Naive thymus-derived CD8-positive, alpha-beta T cell (primary cell): ENCODE measurements at places on chromosomes 3 and 15. TPM values are rescaled to one million over a fixed set of nuclear protein-coding genes. Genes with fewer than 3 reads are reported as not detected.

Gene CDCP1
- not detected for polyA plus RNA-seq

Gene PLSCR5
- polyA plus RNA-seq, result not detected

- H3K27ac ChIP-seq, result no peak overlapping the region
- H3K4me1 ChIP-seq, result peaks cover 6% of the 10 kb centered on the region
- no peak for DNase-seq
- H3K4me3 ChIP-seq, result no peak overlapping the region
- H3K36me3 ChIP-seq, result no peaks in the 10 kb centered on the region
Observed at GRCh38 chr3:149207475-149207874, 14.2 kb downstream of the CP start.

- DNase-seq, result no peak
- H3K27ac ChIP-seq, result no peak overlapping the region
- no peaks in the 10 kb centered on the region for H3K4me1 ChIP-seq
- H3K36me3 ChIP-seq, result no peaks in the 10 kb centered on the region
- H3K27me3 ChIP-seq, result peaks cover 4% of the 10 kb centered on the region
- no peak overlapping the region for H3K4me3 ChIP-seq
Observed at GRCh38 chr3:24867783-24868182, 373.1 kb upstream of the THRB start.

- peaks cover 4% of the 10 kb centered on the region for H3K36me3 ChIP-seq
- H3K27ac ChIP-seq, result no peak overlapping the region
- no peak for DNase-seq
Observed at GRCh38 chr3:110021659-110022058, 684.3 kb upstream of the DPPA4 start.

- H3K27me3 ChIP-seq, result no peaks in the 10 kb centered on the region
- no peak overlapping the region for H3K27ac ChIP-seq
- no peak overlapping the region for H3K4me3 ChIP-seq
- DNase-seq, result no peak
- no peaks in the 10 kb centered on the region for H3K4me1 ChIP-seq
- H3K36me3 ChIP-seq, result no peaks in the 10 kb centered on the region
Observed at GRCh38 chr3:197420115-197420514, 121.7 kb upstream of the DLG1 start.

DNA sequence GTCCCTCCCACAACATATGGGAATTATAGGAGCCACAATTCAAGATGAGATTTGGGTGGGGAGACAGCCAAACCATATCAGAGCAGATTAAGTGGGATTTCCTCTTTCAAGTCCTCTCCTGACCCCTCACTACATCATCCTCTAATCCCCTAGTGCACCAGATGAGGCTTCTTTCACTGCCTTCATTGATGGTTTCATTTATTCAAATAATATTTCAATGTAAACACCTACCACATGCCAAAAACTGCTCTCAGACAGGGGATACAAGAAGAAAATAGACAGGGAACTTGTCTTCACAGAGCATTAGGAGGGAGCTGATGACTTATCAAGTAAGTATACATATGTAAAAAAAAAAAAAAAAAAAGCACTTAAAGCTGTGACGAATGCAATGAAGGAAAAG lies 180.2 kb downstream of the NTRK3 start:
- no peaks in the 10 kb centered on the region for H3K4me1 ChIP-seq
- H3K27ac ChIP-seq, result no peak overlapping the region
- no peak overlapping the region for H3K4me3 ChIP-seq
- no peaks in the 10 kb centered on the region for H3K36me3 ChIP-seq
- no peak for DNase-seq

- H3K4me3 ChIP-seq, result no peak overlapping the region
- no peaks in the 10 kb centered on the region for H3K27me3 ChIP-seq
- peaks cover 4% of the 10 kb centered on the region for H3K4me1 ChIP-seq
- H3K27ac ChIP-seq, result no peak overlapping the region
Observed at GRCh38 chr3:110579840-110580550, 491.6 kb upstream of the NECTIN3 start.

- H3K4me1 ChIP-seq, result no peaks in the 10 kb centered on the region
- no peak overlapping the region for H3K27ac ChIP-seq
- no peaks in the 10 kb centered on the region for H3K27me3 ChIP-seq
- no peaks in the 10 kb centered on the region for H3K36me3 ChIP-seq
Observed at GRCh38 chr3:83956431-83956830, 1002.4 kb upstream of the CADM2 start.

DNA sequence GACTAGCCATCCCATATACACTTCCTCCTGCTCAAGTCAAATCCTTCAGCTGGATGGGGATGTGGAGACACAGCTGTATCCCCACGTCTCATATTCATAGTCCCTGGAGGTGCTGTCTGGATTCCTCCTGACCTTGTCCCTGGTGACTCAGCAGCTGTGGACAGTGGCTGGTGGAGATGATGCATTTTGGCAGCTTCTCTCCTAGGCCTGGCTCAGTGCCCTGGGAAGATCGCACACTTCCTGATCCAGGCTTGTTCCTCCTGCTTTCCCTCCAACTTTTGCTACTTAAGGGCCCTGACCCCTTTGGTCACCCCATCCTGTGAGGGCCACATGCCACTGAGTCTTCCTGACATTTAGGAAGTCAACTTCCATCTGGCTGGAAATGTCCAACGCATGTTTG lies 44.4 kb downstream of the ADAMTSL3 start:
- H3K4me3 ChIP-seq, result no peak overlapping the region
- H3K27me3 ChIP-seq, result no peaks in the 10 kb centered on the region
- no peaks in the 10 kb centered on the region for H3K36me3 ChIP-seq

DNA sequence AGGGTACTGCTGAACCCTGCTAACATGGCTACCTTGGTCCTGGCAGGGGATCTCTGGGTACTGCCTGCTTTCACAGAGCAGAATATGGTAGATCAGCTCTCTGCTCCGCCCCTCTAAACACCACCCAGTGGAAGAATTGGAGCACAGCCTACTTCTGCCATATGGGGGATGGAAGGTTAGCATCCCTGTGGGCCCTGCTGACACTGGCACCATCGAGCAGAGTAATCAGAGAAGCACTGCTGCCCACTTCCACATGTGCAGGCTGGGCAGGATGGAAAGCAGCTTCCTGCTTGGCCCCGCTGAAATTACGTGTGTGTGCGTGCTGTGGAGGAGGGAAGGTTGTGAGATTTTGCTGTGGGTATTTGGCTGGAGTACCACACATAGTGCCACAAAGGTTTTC lies 24.8 kb downstream of the CCR1 start:
- no peak overlapping the region for H3K27ac ChIP-seq
- no peaks in the 10 kb centered on the region for H3K36me3 ChIP-seq
- no peaks in the 10 kb centered on the region for H3K27me3 ChIP-seq

- no peaks in the 10 kb centered on the region for H3K36me3 ChIP-seq
- H3K4me3 ChIP-seq, result no peak overlapping the region
- H3K4me1 ChIP-seq, result no peaks in the 10 kb centered on the region
- H3K27ac ChIP-seq, result no peak overlapping the region
- no peak for DNase-seq
Observed at GRCh38 chr15:51401872-51402517, 60.5 kb downstream of the GLDN start.

GRCh38 chr15:31372635-31373091 lies 46.0 kb downstream of the KLF13 start:
- no peak for DNase-seq
- no peaks in the 10 kb centered on the region for H3K27me3 ChIP-seq
- H3K36me3 ChIP-seq, result peaks cover 14% of the 10 kb centered on the region
- no peak overlapping the region for H3K4me3 ChIP-seq

DNA sequence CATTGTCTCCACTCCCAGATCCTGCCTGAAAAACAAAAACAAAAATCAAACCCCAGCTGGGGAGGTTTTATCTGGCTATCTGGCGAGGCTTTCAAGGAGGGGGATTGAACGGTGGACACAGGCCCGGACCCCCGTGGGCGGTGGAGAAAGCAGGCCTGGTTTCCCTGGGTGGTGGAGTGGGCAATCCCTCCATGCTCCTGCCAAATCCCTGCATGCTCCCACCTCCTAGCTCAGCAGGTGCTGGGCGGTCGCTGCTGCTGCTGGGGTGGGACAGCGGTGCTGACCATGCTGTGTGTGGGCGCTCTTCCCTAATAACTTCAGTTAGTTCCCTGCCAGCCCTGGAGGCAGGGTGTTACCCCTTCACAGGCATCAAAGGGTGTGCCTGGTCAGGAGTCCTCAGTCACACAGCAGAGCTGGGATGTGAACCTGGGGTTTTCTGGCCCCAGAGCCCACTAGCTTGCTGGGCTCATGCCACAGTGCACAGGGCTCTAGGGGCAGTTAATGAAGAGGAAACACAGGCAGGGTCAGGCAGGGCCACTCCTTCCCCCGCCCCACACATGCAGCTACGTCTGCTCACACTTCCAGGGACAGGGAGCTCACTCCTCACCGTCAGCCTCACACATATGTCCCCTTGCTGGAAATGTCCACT lies 15.9 kb upstream of the PLXND1 start:
- no peak overlapping the region for H3K27ac ChIP-seq
- H3K27me3 ChIP-seq, result peaks cover 2% of the 10 kb centered on the region
- H3K4me1 ChIP-seq, result peaks cover 5% of the 10 kb centered on the region
- no peak for DNase-seq

DNA sequence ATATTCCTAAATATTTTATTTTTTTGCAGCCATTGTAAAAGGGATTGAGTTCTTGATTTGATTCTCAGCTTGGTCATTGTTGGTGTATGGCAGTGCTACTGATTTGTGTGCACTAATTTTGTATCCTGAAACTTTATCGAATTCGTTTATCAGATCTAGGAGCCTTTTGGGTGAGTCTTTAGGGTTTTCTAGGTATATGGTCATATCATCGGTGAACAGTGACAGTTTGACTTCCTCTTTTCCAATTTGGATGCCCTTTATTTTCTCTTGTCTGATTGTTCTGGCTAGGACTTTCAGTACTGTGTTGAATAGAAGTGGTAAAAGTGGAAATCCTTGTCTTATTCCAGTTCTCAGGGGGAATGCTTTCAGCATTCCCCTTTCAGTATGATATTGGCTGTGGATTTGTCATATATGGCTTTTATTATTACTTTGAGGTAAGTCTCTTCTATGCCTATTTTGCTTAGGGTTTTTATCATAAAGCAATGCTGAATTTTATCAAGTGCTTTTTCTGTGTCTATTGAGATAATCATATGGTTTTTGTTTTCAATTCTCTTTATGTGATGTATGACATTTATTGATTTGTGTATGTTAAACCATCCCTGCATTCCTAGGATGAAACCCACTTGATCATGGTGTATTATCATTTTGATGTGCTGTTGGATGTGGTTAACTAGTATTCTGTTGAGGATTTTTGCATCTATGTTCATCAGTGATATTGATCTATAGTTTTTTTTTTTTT lies 11.4 kb upstream of the SLC9A9 start:
- no peak overlapping the region for H3K27ac ChIP-seq
- no peak for DNase-seq
- H3K27me3 ChIP-seq, result peaks cover 1% of the 10 kb centered on the region
- no peak overlapping the region for H3K4me3 ChIP-seq

- H3K4me1 ChIP-seq, result no peaks in the 10 kb centered on the region
- peaks cover 5% of the 10 kb centered on the region for H3K27me3 ChIP-seq
- no peak overlapping the region for H3K27ac ChIP-seq
- no peaks in the 10 kb centered on the region for H3K36me3 ChIP-seq
Observed at GRCh38 chr15:45265506-45265905, 13.5 kb downstream of the SLC28A2 start.

DNA sequence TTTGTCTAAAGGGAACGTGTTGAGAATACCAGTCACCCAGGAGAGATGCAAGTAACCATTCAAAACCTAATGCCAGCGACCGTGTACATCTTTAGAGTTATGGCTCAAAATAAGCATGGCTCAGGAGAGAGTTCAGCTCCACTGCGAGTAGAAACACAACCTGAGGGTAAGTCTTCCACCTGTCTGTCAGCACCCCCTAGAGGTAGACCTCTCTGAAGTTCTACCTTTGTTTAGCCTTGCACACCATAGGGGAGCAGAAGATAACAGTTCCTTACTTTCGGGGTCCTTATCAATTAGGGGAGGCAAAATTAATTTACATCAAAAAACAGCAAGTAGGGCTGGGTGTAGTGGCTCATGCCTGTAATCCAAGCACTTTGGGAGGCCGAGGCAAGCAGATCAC lies 124.4 kb downstream of the HCN4 start:
- H3K36me3 ChIP-seq, result peaks cover 14% of the 10 kb centered on the region
- no peaks in the 10 kb centered on the region for H3K4me1 ChIP-seq
- H3K27ac ChIP-seq, result no peak overlapping the region
- H3K27me3 ChIP-seq, result peaks cover 4% of the 10 kb centered on the region

- no peak overlapping the region for H3K4me3 ChIP-seq
- no peaks in the 10 kb centered on the region for H3K36me3 ChIP-seq
- no peaks in the 10 kb centered on the region for H3K4me1 ChIP-seq
Observed at GRCh38 chr3:140499114-140499757, 178.6 kb upstream of the TRIM42 start.

DNA sequence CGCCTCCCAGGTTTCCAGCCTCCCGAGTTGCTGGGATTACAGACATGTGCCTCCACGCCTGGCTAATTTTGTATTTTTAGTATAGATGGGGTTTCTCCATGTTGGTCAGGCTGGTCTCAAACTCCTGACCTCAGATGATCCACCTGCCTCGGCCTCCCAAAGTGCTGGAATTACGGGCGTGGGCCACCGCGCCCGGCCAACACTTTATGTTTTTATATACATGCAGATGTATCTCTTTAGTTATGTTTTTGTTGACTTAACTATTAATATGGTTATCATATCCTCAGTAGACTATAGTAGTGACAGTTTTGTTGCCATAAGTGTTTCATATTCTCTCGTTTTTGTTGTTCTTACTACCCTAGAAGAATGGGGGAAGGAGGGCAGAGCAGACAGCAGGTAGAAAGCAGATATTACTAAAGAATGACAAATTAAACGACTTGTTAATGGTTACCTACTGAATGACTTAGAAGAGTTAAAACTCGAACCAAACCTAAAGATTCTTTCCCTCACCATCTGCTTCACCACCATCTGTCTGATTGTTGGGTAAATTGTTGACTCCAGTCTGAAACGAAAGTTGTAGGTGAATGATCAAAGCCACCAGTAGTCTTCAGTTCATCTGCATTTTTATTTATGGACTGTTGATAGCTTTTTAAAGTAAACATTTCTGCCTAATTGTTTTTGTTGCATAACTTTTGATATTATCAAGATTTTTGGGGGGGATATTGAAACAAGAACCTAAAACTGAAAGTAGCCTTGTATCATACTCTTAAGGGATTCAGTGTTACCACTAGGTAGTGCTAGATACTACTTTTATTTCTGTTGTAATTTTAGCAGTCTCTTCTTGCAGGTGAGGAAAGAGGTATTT lies 89.3 kb downstream of the RASA2 start:
- H3K27me3 ChIP-seq, result no peaks in the 10 kb centered on the region
- no peak for DNase-seq
- peak overlapping the region; percentile 38 for H3K27ac ChIP-seq
- H3K4me3 ChIP-seq, result no peak overlapping the region
- H3K36me3 ChIP-seq, result no peaks in the 10 kb centered on the region
